ENCODE measurements at places on chromosomes 3 and 15. TPM values are rescaled to one million over a fixed set of nuclear protein-coding genes. Genes with fewer than 3 reads are reported as not detected.

The OIP5 gene
- 0.62 TPM for total RNA-seq

GRCh38 chr3:132445817-132446216 is 28.5 kb downstream of the DNAJC13 start:
- peaks cover 54% of the 10 kb centered on the region for H3K4me1 ChIP-seq
- peaks cover 3% of the 10 kb centered on the region for H3K36me3 ChIP-seq

- no peaks in the 10 kb centered on the region for H3K4me1 ChIP-seq
- no peak for DNase-seq
- no peaks in the 10 kb centered on the region for H3K27me3 ChIP-seq
Measured at GRCh38 chr15:25345943-25346342, 92.9 kb downstream of the UBE3A start.

DNA sequence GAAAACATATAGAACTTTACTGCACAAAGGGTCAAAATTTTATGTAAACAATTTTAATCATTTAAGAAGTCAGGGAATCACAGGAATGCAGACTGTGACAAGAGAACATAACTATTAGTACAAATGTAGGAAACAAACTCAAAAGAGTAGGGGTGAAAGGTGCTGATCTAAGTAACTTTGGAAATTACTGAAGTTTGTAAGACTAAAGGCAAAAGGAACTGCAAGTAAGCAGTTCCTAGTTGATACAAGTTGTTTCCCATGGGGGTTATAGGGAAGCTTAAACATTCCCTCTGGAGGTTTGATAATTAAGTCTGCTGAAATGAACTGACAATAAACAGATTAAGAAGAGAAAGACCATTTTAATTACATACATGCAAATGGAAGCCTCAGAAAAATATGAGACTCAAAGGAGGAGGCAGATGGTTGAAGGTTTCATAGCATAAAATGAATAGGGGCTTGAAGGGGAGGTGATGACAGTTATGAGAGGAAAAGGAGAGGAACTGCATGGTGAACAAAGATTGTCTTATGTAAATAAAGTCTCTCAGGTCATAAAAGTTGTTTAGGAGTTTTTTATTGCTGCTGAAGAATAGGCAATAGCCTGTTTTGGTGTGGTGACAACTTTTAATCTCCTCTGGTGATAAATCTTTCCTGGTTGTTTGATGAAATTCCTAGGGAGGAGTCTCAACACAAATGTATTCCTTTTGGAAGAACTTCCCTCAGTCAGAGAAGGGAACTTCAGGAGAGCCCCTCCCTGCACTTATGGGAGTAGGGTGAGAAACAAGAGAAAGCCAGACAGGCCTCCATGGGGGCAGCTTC is 17.1 kb downstream of the SETMAR start:
- no peaks in the 10 kb centered on the region for H3K27me3 ChIP-seq
- no peak overlapping the region for H3K4me3 ChIP-seq
- H3K27ac ChIP-seq, result no peak overlapping the region
- peaks cover 16% of the 10 kb centered on the region for H3K36me3 ChIP-seq
- H3K4me1 ChIP-seq, result peaks cover 14% of the 10 kb centered on the region
- no peak for DNase-seq

The POPDC2 gene
- 1.5 TPM for total RNA-seq

The CCRL2 gene
- total RNA-seq, result 23.5 TPM

GRCh38 chr15:89551550-89551949 is 23.7 kb upstream of the TICRR start:
- H3K27ac ChIP-seq, result no peak overlapping the region
- H3K4me1 ChIP-seq, result no peaks in the 10 kb centered on the region
- H3K36me3 ChIP-seq, result no peaks in the 10 kb centered on the region
- no peaks in the 10 kb centered on the region for H3K27me3 ChIP-seq
- H3K4me3 ChIP-seq, result no peak overlapping the region

DNA sequence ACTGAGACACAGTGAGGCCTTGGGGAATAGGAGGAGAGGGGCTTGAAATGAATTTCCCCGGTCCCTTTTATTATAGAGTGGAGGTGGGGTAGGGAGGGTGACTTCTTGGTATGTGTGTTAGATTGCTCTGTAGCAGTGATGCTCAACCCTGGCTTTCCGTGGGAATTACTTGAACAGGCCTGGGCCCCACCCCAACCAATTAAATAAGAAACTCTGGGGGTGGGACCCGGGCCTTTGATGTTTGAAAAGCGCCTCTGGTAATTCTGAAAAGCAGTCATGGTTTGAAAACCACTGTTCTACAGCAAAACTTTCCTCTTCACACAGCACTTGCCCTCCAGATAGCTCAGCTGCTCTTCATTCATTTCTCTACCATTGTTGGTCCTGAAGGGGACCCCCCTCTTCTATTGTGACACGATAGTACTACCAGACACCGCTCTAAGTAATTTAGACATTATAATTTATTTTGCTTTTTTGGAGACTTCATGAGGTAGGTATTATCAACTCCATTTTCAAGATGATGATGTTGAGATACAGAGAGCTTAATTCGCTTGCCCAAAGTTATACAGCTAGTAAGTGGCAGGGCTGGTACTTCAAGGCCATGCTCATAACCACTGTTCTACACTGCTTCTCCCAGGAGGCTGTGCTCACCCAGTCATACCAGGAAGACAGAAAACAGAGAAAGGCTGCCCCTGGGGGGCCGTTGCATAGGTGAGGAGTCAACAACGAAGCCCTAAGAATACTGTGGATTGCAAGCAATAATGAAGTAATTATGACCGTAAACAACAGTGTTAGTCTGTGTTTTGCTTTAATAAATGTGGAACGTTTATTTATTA is 176.2 kb downstream of the PEX5L start:
- no peak overlapping the region for H3K27ac ChIP-seq
- no peak overlapping the region for H3K4me3 ChIP-seq

The KBTBD8 gene
- 5.8 TPM for total RNA-seq

DNA sequence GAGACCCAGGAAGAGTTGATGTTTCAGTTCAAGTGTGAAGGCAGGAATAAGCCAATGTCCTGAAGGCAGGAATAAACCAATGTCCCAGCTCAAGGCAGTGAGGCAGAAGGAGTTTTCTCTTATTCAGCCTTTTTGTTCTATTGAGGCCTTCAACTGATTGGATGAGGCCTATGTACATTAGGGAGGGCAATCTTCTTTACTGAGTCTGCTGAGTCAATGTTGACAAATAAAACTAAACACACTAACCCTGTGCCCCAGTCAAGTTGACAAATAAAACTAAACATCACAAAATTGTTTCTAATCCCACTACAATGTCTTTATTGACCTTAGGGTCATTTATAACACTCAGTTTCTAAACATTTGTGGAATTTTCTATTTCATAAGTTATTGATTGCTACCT is 100.0 kb downstream of the CACNA2D3 start:
- H3K4me1 ChIP-seq, result no peaks in the 10 kb centered on the region
- DNase-seq, result no peak
- H3K36me3 ChIP-seq, result no peaks in the 10 kb centered on the region

Measured in lower lobe of right lung (tissue), 2 donors.